Femur (tissue), 1 donor: ENCODE measurements at places on chromosomes 2 and 18.

- DNase-seq, result no peak
Measured at GRCh38 chr2:216004697-216005283, 8.6 kb downstream of the MREG start.

- no peak for DNase-seq
Measured at GRCh38 chr18:76621782-76622495, 126.9 kb upstream of the ZNF516 start.

DNA sequence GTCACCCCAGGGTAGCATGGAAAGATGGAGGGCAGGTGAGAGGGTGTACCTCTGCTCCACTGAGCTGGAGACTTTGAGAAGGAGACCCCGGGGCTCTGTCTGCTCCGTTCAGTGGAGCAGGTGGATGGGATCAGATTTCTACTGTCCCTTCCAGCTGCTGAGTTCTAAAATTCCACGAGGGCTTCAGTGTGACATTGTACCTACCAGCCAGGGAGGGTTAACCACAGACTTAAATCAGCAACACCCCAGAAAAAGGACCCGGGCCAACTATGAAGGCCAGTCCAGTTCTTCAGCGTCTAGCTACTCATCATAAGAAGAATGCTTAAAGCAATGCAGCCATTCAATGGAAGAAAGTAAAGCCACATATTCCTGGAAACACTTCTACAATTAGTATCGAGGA is 23.8 kb downstream of the STAT1 start:
- DNase-seq, result no peak

DNA sequence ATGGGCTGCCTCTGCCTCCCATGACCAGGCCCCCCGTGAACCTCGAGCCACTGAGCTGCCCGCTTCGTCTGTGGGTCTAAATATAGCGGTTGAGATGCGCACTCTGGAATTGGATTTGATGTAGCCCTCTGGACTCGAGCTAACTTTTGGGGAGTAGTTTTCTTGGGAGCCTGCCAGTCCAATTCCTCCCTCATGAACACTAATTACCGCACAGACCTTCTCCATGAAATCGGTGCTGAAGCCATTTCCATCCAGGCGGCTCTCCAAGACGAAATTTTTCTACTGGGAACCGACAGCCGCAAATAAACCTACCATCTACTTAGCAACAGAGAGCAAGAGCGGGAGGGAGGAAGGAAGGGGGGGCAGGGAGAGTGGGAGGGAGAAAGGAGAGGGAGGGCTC is 63.6 kb downstream of the CELF4 start:
- DNase-seq, result peak; percentile 85

GRCh38 chr2:11702946-11703345 is 33.0 kb upstream of the NTSR2 start:
- no peak for DNase-seq

- DNase-seq, result peak; percentile 53
Measured at GRCh38 chr2:221896505-221897151, 324.5 kb upstream of the EPHA4 start.

DNA sequence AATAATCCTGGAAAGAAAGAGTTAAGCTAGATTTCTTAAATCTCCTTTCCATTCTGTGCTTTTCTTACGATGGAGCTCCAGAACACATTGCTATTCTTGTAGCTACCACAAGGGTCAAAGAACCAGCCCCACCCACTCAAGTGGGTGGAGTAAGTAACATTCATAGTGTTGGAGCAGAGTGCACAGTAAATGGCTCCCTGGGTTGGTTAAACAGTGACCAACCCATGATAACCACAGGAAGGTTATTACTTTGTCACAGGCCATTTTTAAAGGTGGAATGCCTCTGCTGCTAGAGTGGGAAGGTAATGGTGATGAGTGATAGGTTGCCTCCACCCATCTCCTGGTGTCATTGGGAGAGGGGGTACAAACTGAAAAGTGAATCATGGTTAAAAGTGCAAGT is 13.9 kb downstream of the ARPC2 start:
- no peak for DNase-seq

- DNase-seq, result no peak
Measured at GRCh38 chr18:79429785-79430281, 34.1 kb downstream of the NFATC1 start.

- DNase-seq, result peak; percentile 61
Measured at GRCh38 chr2:177239932-177240630, 24.4 kb downstream of the NFE2L2 start.

- DNase-seq, result no peak
Measured at GRCh38 chr18:42807887-42808286, 307.6 kb downstream of the RIT2 start.
